ENCODE measurements at places on chromosomes 13 and 19. TPM values are rescaled to one million over a fixed set of nuclear protein-coding genes. Genes with fewer than 3 reads are reported as not detected.

Gene LRRC25
- 0.39 TPM for total RNA-seq

GRCh38 chr19:58451358-58452101, at the start of gene ZNF324B:
TSS of gene ZNF324B (plus strand) at chr19:58451622. CDS start at chr19:58453702, 2,080 bp downstream.
- H3K27me3 ChIP-seq = peaks cover 13% of the 10 kb centered on the region
- DNase-seq = peak; percentile 95
- peaks cover 7% of the 10 kb centered on the region for H3K36me3 ChIP-seq

GRCh38 chr19:4429771-4430171, 27.3 kb downstream of the CHAF1A start:
- no peak for DNase-seq
- peaks cover 30% of the 10 kb centered on the region for H3K36me3 ChIP-seq
- H3K4me3 ChIP-seq = no peak overlapping the region
- peaks cover 17% of the 10 kb centered on the region for H3K4me1 ChIP-seq
- no peak overlapping the region for H3K27ac ChIP-seq
- no peaks in the 10 kb centered on the region for H3K27me3 ChIP-seq

GRCh38 chr19:51076631-51077213, 6.0 kb downstream of the KLK14 start:
- H3K4me1 ChIP-seq = no peaks in the 10 kb centered on the region
- H3K27ac ChIP-seq = no peak overlapping the region
- no peak for DNase-seq
- H3K4me3 ChIP-seq = no peak overlapping the region

GRCh38 chr19:4581666-4582553, 22.4 kb upstream of the SEMA6B start:
- H3K27me3 ChIP-seq = peaks cover 24% of the 10 kb centered on the region
- peaks cover 12% of the 10 kb centered on the region for H3K4me1 ChIP-seq
- H3K36me3 ChIP-seq = no peaks in the 10 kb centered on the region
- no peak overlapping the region for H3K27ac ChIP-seq
- peak; percentile 9 for DNase-seq
- H3K4me3 ChIP-seq = peak overlapping the region; percentile 77

DNA sequence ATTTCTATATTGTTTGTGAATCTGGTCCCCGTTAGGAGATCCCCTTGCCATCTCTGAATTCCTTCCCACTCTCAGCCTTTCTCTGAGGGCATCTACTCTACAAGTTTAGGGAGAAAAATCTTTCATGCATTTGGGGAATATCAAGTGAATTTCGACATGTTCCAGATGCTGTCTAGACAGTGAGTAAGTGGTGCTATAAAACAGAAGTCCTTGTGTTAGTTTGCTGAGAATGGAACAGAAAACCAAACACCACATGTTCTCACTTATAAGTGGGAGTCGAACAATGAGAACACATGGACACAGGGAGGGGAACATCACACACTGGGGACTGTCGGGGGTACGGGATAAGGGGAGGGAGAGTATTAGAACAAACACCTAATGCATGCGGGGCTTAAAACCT, 5.1 kb downstream of the OR7A10 start:
- no peak overlapping the region for H3K4me3 ChIP-seq
- H3K27me3 ChIP-seq = peaks cover 28% of the 10 kb centered on the region
- H3K27ac ChIP-seq = no peak overlapping the region
- no peaks in the 10 kb centered on the region for H3K4me1 ChIP-seq
- no peaks in the 10 kb centered on the region for H3K36me3 ChIP-seq
- DNase-seq = no peak

DNA sequence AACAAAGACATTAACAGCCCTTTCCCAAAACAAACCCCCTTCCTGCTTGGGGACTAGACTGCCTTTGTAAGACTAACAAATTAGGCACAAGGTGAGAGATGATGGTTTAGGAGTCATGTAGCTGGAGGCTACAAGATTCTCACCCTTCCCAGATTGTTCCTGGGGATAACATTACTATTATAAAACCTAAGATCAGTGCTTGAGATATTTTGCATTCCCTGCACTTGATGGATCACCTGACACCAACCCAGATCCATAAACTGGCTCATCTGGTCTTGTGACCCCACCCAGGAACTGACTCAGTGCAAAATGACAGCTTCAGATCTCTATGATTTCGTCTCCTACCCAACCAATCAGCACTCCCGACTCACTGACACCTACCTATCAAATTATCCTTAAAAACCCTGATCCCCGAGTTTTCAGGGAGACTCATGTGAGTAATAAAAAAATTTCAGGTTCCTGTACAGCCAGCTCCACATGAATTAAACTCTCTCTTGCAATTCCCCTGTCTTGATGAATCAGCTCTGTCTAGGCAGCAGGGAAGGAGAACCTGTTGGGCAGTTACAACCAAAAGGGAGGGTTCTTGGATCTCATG, 2.4 kb upstream of the ZNF616 start:
- no peak overlapping the region for H3K4me3 ChIP-seq
- peak overlapping the region; percentile 56 for H3K27ac ChIP-seq
- peaks cover 15% of the 10 kb centered on the region for H3K36me3 ChIP-seq
- no peaks in the 10 kb centered on the region for H3K27me3 ChIP-seq
- DNase-seq = no peak

DNA sequence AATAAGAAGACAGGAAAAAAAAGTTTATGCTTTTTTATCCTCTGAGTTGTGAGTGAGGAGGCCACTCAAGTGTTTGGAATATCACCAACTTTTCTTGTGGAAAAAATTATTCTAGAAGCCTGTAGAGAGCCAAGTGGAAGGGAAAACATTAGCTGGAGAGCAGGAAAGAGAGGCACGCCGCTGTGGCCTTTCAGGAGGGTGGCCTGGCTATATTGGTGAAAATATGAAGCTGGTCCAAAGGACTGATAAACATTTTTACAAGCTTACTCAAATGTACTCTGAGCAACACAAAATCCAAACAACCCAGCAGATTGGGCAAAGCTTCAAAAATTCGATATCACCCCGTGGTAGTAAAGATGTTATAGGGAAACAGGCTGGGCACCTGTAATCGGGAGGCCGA, 2.3 kb upstream of the EIF3G start:
- no peak overlapping the region for H3K27ac ChIP-seq
- H3K27me3 ChIP-seq = no peaks in the 10 kb centered on the region
- no peak overlapping the region for H3K4me3 ChIP-seq
- no peak for DNase-seq
- H3K4me1 ChIP-seq = peaks cover 27% of the 10 kb centered on the region

Gene MISP
- total RNA-seq = not detected

GRCh38 chr19:12985049-12985776, 10.1 kb upstream of the NFIX start:
- H3K36me3 ChIP-seq = no peaks in the 10 kb centered on the region
- H3K27ac ChIP-seq = no peak overlapping the region
- DNase-seq = peak; percentile 43
- peaks cover 4% of the 10 kb centered on the region for H3K4me1 ChIP-seq
- H3K4me3 ChIP-seq = no peak overlapping the region
- peaks cover 10% of the 10 kb centered on the region for H3K27me3 ChIP-seq

Gene CD209
- total RNA-seq = 0.26 TPM

Gene ZNF570
- total RNA-seq = 11.5 TPM

Gene SLAIN1
- 52.7 TPM for total RNA-seq

DNA sequence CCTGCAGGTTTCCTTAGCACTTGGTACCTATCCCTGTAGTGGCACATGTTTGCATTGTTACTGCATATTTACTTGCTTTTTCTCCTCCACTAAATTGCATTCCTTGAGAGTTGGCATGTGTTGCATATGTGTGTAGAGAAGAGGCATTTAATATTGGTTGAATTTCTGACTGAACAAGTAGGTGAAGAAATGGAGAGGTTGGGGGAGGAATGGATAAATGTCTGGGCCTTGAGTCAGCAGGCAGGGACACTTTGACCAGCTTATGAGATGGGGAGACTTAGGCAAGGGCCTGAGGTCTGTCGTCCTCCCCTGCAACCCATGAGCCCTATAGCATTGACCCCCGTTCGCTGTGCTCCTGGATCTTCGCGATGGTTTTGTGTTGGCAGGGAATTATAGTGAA, 2.0 kb upstream of the GPR18 start:
- H3K27me3 ChIP-seq = no peaks in the 10 kb centered on the region
- peaks cover 64% of the 10 kb centered on the region for H3K4me1 ChIP-seq
- no peak for DNase-seq
- peak overlapping the region; percentile 90 for H3K27ac ChIP-seq
- H3K4me3 ChIP-seq = peak overlapping the region; percentile 96

Gene PCDH8
- total RNA-seq = not detected

- H3K36me3 ChIP-seq = no peaks in the 10 kb centered on the region
- peaks cover 13% of the 10 kb centered on the region for H3K27me3 ChIP-seq
- no peak overlapping the region for H3K4me3 ChIP-seq
- H3K4me1 ChIP-seq = peaks cover 7% of the 10 kb centered on the region
- no peak overlapping the region for H3K27ac ChIP-seq
Measured at GRCh38 chr19:44807652-44808462, 1.0 kb upstream of the BCAM start.

DNA sequence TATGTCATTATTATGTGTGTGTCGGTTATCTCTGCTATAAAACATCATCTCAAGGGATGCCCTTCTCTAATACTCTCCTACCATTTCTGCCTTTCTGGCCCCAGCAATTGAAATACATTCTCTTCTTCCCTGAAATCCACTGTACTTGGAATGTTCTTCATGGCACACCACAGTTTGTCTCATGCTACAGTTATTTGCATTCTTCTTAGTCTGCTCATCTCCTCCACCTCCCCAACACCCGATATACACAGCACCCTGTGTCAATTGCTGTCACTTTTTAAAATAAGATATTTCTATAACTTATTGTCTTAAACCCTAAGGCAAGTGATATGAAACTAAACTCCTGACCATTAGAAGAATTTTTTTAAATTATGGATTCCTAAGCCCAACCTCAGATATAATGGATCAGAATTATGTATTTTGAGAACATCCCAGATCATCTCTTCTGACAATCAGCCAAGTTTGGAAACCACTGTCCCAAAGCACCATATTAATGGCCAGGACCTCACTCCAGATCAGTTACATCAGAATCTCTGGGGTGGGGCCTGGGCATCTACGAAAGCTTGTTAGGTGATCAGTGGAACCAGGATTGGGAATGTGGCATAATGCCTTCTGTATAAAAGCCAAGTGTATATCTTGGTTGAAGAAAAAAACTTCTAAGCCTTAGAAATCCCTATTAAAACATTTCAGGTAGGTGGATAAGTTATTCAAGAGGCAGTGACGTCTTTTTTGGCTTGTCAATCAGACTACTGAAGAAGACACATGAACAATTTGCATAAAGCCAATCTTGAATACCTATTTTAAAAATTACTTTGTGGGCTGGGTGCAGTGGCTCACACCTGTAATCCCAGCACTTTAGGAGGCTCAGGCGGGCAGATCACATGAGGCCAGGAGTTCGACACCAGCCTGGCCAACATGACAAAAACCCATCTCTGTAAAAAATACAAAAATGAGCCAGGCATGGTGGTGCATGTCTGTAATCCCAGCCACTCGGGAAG, 30.0 kb upstream of the KBTBD7 start:
- no peak for DNase-seq
- H3K36me3 ChIP-seq = no peaks in the 10 kb centered on the region
- no peak overlapping the region for H3K4me3 ChIP-seq
- no peaks in the 10 kb centered on the region for H3K4me1 ChIP-seq
- H3K27me3 ChIP-seq = no peaks in the 10 kb centered on the region

- H3K27me3 ChIP-seq = no peaks in the 10 kb centered on the region
- H3K4me1 ChIP-seq = peaks cover 71% of the 10 kb centered on the region
- H3K4me3 ChIP-seq = no peak overlapping the region
- DNase-seq = no peak
Measured at GRCh38 chr13:32590266-32590665, 4.0 kb downstream of the PDS5B start.

GRCh38 chr13:47184321-47184720, 287.5 kb upstream of the HTR2A start:
- DNase-seq = no peak
- H3K27me3 ChIP-seq = peaks cover 6% of the 10 kb centered on the region
- no peaks in the 10 kb centered on the region for H3K36me3 ChIP-seq
- no peak overlapping the region for H3K4me3 ChIP-seq
- H3K4me1 ChIP-seq = no peaks in the 10 kb centered on the region
- no peak overlapping the region for H3K27ac ChIP-seq

DNA sequence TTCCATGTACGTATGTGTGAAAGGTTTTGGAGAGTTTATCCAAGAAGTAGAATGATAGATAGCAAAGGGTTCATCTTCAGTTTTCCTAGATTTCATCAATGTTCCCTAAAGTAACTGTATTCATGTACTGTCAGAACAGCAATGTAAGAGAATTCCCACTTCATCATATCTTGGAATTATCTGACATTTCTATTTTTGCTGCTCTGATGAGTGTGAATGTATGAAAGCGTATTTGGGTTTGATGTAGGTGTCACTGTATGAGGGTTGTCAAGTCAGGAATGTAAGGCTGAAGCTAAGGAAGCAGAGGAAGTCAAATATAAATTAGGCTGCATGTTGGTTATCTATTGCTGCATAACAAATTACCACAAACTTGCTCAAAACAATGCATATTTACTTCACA, 7.2 kb upstream of the KATNAL1 start:
- no peak overlapping the region for H3K27ac ChIP-seq
- H3K4me1 ChIP-seq = peaks cover 24% of the 10 kb centered on the region
- H3K27me3 ChIP-seq = no peaks in the 10 kb centered on the region
- no peaks in the 10 kb centered on the region for H3K36me3 ChIP-seq

DNA sequence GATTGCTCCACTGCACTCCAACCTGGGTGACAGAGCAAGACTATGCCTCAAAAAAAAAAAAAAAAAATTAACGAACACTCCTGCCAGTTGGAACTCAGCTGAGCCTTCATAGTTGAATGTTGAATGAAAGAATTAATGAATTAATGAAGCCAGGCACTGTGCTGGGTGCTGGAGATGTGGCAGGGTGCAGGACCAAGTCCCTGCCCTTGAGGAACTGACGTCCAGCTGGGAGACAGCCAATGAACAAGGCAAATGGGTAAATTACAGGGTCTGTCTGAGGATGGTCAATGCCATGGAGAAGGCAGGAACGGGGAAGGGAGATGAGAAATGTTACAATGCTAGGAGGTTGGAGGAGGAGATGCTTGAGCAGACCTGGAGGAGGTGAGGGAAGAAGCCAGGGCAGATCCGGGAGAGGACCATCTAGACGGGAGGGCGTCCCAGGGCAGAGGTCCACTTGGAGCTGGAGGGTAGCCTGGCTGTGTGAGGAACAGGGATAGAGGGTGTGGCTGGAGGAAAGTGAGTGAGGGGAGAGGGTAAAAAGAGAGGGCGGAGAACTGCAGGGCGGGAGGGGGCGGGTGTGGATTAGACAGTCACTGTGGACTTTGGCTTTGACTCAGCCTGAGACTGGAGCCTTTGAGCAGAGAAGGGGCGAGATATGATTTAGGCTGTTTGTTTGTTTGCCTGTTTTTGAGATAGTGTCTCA, 16.8 kb upstream of the IGSF23 start:
- no peak overlapping the region for H3K4me3 ChIP-seq
- no peak overlapping the region for H3K27ac ChIP-seq
- H3K27me3 ChIP-seq = peaks cover 6% of the 10 kb centered on the region
- H3K36me3 ChIP-seq = no peaks in the 10 kb centered on the region
- DNase-seq = no peak

Measured in naive thymus-derived CD8-positive, alpha-beta T cell (primary cell).